Posterior vena cava (tissue), 2 donors: ENCODE measurements at places on chromosomes 7 and 10. TPM values are rescaled to one million over a fixed set of nuclear protein-coding genes. Genes with fewer than 3 reads are reported as not detected.

RAPGEF5 gene
- total RNA-seq, result 56.9 TPM

ASB10 gene
- total RNA-seq, result not detected

ENKUR gene
- total RNA-seq, result not detected

CYP2C19 gene
- 0.10 TPM for total RNA-seq

FEZF1 gene
- not detected for total RNA-seq

ATG9B gene
- total RNA-seq, result not detected

OR9A2 gene
- total RNA-seq, result not detected

CCDC201 gene
- total RNA-seq, result not detected

KLF14 gene
- 0.23 TPM for total RNA-seq

HOXA11 gene
- total RNA-seq, result 0.51 TPM

EIF4EBP2 gene
- total RNA-seq, result 50.1 TPM

SCART1 gene
- 2.9 TPM for total RNA-seq

PIP gene
- total RNA-seq, result not detected

DNA sequence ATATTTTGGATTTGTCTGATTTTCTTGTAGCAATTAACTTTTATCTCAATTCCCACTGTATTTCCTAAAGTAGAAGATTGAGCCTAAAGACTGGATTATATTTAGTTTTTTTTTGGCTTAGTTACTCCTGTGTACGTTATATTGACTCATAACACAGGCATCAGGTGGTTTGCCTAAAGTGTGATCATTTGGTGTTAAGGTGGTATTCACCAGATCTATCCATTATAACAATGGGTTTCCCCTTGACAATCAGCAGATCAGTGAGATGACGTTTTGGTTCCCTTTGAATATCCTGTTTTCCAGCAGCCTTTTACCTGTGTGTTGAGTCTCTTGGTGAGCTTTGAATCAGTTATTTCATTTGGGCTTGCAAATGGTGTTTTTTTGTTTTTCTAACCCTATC lies 18.1 kb downstream of the MAPK8 start:
- no peak for DNase-seq

DNA sequence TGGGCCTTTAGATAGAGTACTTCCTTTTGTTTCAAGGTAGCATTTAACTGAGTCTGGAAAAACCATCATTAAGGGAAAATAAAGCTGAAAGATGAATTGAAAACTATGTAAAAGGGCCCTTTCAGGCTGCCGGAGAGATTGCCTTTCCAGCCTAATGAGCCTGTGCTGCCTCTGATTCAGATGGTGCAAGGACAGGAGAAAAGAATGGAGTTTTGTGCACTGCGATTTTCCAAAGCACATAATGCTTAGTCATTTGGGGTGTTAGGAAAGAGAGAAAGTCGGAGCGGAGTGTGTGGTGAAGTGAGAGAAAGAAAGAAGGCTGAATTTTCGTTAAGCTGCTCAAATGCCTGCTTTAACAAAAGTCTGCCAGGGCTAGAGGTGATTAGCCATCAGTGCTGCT lies 259.7 kb downstream of the PAXIP1 start:
- no peak for DNase-seq

DNA sequence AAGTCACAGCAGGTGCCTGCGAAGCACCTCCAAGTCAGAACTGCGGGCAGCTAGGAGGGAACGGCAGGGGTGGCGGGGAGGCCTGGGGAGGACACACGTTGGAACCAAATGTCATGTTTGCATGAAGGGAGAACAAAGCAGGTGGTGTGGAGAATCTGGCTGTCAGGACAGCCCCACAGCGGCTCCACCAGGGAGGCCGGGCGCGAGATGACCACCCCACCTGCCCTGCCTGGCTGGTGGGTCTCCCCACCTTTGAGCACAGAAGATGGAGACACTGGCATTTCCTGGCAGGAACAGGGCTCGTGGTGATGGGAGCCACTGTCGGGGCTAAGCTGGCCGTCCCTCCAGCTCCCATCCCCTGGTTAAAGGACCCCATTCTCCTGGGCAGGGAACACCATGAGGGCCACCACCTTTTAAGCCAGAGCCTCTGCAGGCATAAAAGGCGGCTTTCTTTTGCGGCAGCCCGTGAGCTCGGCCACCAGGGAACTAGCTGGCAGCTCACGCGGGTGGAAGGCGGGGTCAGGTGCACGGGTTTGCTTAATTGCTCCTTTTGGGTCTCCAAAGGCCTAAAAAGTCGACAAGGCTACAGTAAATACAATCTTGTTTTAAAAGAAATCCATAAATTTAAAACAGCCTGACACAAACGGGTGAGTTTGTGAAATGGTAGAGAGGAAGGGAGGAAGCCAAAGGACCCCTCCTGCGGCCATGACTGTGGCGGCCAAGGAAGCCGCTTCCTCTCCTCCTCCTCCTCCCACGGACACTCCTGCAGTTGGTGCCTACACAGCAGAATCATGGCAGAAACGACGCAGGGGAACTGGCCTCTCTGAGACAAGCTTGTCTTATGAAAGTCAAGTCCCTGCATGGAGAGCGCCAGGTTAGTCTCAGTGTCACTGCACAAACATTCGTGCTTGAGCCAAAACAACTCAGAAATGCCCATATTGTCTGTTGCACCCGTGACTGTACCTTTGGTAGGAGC lies 213.8 kb downstream of the DNAJB6 start:
- DNase-seq, result peak; percentile 57

DNA sequence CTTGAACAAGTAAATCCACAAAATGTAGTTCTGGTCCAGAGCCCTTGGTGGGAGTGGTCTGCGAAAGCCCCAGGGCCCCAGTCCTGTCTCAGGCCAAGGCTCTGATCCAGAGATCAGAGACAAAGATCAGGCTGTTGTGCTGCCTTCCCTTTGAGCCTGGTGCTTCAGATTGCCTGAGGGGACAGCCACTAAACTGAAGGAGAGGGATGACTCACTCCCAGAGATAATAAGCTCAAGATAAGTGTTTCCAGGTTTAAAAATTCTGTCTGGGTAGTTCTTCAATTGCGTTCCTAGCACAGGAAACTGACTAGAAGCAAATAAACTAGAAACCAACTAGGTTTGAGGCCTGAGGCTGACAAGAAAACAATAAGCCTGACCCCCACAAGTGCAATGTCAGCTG lies 190.2 kb downstream of the RAMP3 start:
- no peak for DNase-seq

DNA sequence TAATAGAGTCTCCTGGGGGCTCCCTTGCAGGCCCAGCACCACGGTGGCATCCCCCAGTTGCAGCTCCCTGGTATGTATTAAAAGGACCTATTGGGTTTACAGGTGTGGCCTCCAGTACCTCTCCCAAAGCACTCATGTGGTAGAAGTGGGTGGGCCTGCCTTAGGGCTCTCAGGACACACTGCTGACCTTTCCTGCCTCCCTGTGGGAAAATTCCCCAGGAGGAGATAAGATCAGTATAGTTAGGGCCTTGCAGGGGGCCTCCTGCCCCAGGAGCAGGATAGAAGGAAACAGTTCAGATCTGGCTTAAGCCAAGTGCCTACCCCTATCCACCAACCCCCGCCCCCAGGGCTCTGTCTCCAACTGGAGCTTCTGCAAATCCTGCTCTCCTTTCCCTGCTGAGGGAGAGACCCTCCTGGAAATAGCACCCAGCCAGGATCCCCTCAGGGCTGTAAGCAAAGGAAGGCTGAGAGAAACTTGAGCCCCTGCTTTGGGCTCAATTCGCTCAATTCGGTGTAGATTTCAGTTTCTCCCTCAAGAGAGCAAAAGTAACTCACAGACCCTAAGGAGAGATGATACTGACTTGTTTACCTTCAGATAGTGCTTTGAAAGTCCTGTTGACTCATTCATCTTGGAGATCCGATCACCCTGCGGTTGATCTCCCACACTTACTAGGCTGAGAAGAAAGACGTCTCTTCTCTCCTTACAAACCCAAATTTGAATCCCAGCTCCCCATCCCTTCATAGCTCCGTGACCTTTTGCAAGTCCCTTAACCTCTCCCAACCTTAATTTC lies 130.6 kb downstream of the WDR11 start:
- DNase-seq, result no peak

DNA sequence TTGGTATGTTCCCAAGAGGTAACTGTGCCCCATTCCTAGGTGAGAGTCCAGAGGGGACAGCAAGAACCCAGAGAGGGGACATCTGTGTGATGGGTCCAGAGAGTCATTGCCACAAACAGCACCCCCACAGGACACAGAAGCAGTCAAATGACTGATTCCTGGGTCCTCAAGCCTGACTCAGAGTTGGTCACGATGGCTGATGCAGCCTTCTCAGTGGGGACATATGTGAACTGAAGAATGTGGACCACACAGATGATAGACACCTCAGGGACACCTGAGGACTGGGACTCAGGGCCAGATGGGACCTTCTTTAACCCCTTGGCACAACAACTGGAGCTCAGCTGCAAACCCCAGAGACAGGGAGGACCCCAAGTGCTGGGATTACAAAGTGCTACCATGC lies 96.5 kb downstream of the STRA8 start:
- peak; percentile 19 for DNase-seq

GRCh38 chr7:66099232-66099550 lies 15.5 kb upstream of the CRCP start:
- DNase-seq, result no peak

DNA sequence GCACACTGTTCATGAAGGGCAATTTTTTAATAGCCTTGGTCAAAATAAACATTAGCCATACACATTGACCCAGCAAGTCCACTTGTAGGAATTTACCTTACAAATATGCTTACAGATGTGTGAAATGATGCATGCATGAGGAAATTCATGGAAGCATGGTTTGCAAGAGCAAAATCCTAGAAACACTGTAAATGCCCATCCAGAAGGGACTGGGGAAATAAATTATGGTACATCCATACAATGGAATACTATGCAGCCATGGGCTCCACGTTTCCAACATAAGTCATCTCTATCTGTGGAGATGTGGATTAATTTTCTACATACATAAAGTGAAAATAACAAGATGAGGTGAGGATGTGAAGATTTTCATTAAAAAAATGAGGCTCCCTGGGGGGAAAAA lies 99.1 kb downstream of the NPY start:
- DNase-seq, result no peak

DNA sequence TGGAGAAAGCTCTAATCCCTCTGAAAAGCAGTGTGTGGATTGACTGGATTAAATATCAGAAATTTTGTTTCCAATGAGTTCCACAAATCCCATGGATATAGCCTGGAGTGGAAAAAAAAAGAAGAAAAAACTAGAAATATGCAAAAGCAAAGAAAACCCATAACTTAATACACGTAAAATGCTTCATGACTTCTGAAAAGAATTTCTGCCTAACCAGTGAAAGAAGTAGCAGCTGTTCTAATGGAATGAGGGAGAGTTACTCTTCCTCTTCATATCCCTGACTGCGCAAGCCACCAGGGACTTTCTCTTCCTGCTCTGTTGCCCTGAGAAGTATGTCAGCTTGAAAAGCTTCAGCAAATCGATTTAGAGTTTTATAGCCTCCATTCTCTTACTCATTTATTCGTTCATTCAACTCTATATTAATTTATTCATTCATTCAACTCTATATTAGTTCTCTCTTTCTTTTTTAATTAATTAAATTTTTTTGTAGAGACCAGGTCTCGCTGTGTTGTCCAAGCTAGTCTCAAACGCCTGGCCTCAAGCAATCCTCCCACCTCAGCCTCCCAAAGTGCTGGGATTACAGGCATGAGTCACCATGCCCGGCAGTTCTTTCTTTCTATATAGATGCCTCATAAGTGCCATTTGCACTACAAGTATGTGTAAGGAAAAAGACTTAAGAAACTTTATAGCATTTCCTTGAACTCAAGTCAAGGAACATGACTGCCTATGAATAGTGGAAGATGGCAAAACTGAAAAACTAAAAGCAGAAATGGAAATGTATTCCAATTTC lies 447.3 kb upstream of the NRP1 start:
- DNase-seq, result no peak

GRCh38 chr10:79028056-79028430 lies 40.7 kb upstream of the ZMIZ1 start:
- DNase-seq, result peak; percentile 63

GRCh38 chr10:966466-967235 lies 21.6 kb upstream of the GTPBP4 start:
- peak; percentile 74 for DNase-seq

- DNase-seq, result no peak
Measured at GRCh38 chr10:102596506-102596971, 47.7 kb upstream of the TRIM8 start.

GRCh38 chr7:120741371-120742042 lies 116.4 kb downstream of the TSPAN12 start:
- DNase-seq, result no peak

GRCh38 chr7:4215176-4215720 lies 466.8 kb upstream of the FOXK1 start:
- DNase-seq, result peak; percentile 73

- no peak for DNase-seq
Measured at GRCh38 chr7:27179030-27179429, 4.9 kb upstream of the HOXA10 start.

- no peak for DNase-seq
Measured at GRCh38 chr10:1627945-1628344, 109.4 kb downstream of the ADARB2 start.

- DNase-seq, result no peak
Measured at GRCh38 chr10:110151467-110151866, 55.9 kb upstream of the MXI1 start.

DNA sequence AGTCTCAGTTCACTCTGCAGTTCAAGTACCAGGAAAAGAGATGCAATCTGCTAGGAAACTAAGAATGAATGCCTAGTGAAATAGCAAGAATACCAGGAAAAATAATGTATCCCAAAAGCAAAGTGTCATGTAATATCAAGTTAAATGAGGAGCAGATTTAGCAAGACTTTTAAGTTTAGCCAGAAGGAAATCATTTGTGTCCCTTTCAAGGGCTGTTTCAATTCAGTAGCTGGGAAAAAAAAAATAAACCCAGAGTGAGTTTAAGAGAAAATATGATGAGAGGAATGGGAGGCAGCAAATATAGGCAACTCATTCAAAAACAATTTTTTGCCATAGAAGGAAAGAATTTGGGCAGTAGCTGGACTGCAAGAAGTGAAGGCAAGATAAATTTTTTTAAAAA lies 135.8 kb downstream of the DGKB start:
- DNase-seq, result no peak

GRCh38 chr10:12202226-12202625 lies 6.2 kb downstream of the CDC123 start:
- no peak for DNase-seq

GRCh38 chr7:109179601-109180000 lies 609.9 kb downstream of the DNAJB9 start:
- no peak for DNase-seq

DNA sequence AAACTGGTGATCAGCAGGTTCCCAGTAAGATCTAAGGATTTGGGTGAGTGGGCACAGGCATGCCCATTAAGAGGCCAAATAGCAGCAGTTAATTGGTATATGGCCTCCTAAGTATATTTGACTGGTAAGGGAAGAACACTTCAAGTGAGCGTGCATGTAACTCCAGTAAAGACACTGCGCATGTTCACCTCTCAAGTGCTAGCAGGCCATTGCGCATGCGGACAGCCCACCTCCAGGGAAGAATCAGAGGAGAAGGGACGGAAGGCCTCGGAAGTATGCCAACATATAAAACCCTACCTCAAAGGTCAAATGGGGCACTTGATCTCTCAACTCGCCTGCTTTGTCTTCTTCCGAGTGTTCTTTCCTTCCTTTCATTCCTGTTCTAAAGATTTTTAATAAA lies 118.0 kb downstream of the ARL5B start:
- no peak for DNase-seq

DNA sequence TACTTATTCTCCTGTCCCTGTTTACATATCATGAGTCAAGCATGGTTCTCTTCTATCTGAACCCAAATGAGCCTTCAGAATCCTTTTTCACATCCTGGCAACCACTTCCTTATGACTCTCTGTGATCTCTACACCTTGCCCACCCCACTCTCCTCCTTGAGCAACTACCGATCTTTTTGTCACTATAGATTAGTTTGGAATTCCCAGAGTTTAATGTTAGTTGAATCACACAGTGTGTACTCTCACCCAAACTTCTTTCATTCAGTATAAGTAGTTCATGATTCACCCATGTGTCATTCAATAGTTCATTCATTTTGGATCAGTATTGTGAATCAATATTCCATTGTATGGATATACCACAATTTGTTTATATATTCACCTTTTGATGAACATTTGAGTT lies 55.3 kb downstream of the TFAM start:
- no peak for DNase-seq
